Activated gamma-delta T cell treated with anti-CD3 and anti-CD28 coated beads, Interleukin-2, amount 50 U/mL, for 16 hours (primary cell): ENCODE measurements at places on chromosomes 12 and 14.

DNA sequence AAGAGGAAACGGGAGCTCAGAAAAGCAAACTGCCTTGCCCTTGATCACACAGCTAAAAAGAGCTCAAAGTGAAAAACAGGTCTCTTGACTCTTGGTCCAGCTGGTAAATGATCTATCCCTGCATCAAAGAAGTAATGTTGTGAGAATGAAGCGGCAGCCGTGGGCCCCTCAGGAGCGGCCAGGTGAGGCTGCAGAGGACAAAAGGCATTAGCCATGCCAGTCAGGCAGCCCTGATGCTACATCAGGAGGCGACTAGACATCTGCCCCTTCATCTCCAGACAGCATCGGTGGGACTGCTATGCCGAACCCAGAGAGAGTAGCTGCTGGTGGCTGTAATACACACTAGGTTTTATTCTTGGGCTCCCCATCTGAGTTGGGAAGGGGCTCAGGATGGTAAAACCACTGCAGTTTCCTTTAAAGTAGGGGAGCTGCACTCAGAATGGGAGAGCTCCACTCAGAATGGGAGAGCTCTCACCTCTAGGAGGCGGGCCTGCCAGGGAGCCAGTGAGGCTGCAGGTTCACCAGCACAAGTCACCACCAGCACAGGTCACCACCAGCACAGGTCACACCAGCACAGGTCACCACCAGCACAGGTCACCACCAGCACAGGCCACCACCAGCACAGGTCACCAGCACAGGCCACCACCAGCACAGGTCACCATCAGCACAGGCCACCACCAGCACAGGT, 120.1 kb downstream of the TSPAN9 start:
- DNase-seq: no peak

DNA sequence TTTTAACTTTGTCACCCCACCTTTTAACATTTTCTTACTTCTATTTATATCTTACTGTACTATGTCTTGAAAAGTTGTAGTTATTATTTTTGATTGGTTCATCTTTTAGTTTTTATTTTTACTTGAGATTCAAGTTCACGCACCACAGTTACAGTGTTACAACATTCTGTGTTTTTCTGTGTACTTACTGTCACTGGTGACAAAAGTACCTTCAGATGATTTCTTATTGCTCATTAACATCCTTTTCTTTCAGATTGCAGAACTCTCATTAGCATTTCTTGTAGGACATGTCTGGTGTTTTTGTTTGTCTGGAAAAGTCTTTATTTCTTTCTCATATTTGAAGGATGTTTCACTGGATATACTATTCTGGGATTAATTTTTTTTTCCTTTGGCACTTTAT, 289.9 kb downstream of the BCAT1 start:
- DNase-seq: no peak

DNA sequence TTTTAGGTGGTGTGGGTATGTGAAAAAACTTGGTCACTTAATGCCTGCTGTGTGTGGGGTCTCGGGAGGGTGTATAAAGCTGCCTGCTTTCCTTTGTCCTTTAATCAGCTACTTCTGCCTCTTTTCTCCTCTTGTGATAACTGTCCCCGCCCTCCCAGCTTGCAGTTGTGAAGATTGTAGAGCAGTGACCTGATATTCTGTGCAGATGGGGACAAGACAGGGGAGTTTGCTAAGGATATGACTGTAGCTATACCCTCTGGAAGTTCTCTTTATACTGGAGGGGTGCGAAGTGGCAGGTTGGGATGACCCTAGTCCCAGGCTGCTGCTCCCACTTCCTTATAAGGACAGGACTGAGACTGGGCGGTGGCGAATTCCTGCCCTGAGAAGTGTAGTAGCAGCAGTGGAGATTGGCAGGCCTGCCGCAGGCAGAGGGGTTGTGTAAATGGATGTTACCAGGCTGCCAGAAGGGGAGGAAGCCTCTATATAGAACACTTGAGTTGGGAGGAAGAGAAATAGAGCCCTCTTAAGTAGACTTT, 835 bp downstream of the MYL6 start:
- no peak for DNase-seq

- DNase-seq: no peak
Measured at GRCh38 chr12:107304588-107305532, 211.5 kb upstream of the CRY1 start.

- DNase-seq: no peak
Measured at GRCh38 chr12:49922349-49923034, 18.8 kb upstream of the FAIM2 start.

GRCh38 chr14:23544511-23545447, 6.8 kb downstream of the ZFHX2 start:
- DNase-seq: no peak

- no peak for DNase-seq
Measured at GRCh38 chr12:131928080-131928710, 881 bp upstream of the PUS1 start.

- no peak for DNase-seq
Measured at GRCh38 chr14:30034152-30034551, 106.5 kb upstream of the PRKD1 start.

DNA sequence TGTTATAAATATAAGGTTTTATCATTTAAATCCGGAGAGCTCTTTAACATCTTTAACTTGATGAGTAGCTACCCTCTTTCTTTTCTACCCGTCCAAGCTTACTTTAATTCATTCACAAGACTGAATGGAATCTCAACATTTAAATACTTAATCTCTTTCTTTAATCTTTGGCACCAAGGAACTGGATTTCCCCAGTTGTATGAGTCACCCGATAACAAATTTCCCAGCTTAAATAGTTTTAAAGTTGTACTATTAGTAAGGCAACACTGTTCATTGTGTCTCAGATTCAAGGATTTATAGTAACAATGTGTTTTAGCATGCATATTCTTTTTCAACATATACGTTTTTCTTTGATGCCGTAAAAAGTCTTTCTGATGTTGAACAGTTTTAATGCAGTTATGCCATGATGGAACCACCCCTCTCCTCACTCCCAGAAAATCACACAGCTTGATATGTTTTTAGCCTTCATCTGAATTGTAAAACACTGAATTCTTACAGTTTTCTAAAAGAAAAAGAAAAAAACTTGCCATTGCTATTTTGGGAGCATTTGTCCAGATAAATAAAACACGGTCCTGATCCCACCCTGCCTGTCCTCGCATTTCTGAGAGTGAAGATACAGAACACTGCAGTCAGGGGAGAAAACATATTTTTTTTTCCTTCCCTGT, 16.0 kb upstream of the LRP6 start:
- no peak for DNase-seq

GRCh38 chr14:76710056-76711010, 50.9 kb upstream of the VASH1 start:
- DNase-seq: no peak

DNA sequence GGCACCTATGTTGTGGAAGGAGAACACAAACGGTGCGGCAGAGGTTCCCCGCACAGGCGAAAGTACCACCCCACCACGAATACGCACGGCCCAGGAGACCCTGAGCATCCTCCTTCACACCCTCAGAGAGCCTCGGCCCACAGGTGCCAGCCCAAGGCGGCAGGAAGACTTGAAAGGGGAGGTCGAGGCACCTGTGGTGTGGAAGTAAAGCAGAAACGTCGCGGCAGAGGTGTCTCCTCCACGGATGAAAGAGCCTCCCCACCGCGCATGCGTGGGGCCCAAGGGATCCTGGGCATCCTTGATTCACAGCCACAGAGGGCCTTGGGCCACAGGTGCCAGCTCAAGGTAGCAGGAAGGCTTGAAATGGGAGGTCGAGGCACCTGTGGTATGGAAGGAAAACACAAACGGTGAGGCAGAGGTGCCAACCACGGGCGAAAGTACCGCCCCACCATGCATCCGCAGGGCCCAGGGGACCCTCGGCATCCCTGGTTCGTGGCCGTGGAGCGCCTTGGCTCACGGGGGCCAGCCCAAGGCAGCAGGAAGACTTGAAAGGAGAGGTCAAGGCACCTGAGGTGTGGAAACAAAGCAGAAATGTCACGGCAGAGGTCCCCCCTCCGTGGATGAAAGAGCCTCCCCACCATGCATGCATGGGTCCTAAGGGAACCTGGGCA, 380.1 kb downstream of the ALG10 start:
- no peak for DNase-seq

GRCh38 chr12:83084516-83085234, 398.0 kb downstream of the TMTC2 start:
- no peak for DNase-seq

DNA sequence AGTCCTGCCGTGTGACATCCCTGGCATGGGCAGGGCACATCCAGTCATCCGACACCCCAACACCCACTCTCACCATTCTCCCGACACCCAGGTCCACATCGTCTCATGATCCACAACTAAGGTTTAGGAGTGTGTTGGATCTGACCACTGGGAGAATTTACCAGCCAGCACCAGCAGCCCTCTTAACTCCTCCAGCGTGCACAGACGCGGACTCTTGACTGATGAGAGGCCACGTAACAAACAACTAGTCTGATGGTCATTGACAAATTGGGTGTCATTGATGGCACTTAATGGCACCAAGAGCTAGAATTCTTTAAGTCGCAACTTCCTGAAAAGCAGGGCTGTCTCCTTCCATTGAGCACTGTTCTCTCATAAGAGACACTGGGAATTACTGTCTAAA, 203.0 kb upstream of the SFSWAP start:
- no peak for DNase-seq

DNA sequence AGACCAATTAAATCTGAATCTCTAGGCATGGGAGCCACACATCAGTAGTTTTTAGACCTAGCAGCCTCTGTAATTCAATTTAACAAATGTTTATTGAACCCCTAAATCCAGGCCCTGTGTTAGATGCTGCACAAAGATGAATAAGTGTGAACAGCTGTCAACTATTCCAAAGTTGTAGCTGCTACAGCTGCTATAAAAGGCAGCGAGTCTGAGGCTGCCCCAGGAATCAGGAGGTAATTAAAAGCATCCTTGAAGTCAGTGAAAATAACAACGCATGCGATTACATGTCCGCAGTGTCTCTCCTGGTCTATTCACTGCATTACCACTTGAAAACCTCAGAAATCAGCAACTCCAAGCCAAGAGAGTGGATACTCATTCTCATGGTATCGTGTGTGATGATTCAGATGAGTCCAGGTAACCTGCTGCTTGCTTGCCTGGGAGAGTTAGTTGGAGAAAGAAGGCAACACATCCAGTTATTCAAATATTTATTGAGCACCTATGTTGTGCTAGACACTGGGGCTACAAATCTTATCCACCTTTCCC, 34.9 kb upstream of the DDHD1 start:
- DNase-seq: no peak

DNA sequence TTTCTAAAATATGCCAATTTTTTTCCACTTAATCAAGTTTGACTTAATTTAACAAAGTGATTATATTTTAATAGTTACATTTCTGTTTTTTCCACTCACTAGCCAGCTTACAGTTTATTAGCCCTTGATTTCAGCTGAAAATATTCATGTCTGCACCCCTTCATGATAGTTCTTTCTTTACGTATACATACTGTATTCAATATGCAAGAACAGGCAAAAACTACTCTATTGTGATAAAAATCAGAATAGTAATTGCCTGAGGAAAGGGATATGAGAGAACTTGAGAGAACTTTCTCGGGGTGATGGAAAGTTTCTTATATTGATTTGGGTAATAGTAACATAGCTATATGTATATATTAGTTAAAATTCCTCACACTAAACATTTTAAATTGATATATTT, 17.4 kb upstream of the PSMA6 start:
- no peak for DNase-seq

DNA sequence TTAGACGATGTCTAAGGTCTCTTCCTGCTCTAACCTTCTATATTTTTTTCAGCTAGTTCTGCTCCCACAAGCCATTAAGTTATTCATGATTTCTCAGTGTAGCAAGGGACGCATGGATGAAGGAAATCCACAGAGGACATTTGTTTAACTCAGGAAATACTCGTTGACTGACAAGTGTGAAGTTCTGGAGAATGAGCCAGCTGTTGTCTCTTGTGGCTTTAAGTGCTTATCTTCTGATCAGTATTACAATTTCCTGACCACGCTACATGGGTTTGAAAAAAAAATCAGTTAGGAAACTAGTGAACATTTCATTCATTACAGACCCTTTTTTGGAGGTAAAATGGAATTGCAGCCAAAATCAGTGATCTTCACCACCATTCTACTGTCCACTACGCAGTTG, 53.1 kb downstream of the GUCY2C start:
- no peak for DNase-seq

DNA sequence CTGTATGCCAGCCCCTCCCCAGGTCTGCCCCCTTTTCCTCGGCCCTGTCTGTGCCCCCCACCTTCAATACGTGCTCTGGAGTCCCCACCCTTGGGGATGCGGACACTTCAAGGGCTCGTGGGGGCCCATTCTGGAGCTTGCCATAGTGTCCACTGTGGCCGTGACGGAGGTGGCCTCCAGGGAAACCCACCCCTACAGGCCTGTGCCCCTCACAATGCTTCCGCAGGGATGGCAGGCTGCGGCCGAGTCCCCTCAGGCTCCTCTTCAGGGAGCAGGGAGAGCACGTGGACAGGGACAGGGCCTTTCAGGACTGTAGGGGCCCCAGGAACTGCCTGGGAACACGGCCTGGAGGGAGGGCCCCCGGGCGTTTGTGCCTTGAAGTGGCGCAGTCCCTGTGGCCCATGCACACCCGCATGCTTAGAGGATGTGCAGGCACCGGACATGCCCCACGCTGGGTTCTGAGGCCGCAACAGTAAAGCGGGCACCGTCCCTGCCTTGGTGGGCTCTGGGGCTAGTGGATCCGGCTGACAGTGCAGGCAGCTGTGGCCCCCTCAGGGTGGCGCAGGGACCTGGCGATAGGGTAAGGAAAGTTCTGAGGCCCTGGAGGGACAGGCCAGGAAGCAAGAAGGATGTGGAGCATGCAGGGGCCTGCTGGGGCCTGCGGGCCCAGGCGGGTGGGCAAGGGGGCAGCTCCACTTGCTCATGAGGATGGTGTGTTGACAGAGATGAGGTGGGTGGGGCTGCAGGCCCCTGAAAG, 209.0 kb upstream of the RTL1 start:
- no peak for DNase-seq

- DNase-seq: no peak
Measured at GRCh38 chr12:43957732-43958372, 122.0 kb downstream of the TMEM117 start.

DNA sequence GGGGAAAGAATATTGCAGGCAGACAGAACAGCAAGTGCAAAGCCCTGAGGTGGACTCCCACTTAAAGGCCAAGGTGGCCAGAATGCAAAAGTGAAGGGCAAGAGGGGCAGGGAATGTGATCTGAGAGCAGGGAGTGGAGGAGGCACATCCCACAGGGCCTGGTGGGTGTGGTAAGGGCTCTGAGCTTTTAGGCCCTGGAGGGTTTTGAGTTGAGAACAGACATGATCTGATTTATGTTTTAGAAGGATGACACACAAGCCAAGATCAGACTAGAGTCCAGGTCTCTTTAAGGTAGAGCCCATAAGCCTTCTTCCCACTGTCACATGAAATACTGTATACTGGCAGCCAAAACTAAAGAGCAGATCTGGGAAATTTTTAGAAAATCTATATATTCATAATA, 162.5 kb downstream of the SLC38A4 start:
- DNase-seq: no peak

- DNase-seq: no peak
Measured at GRCh38 chr14:58705066-58705465, 67.3 kb downstream of the DACT1 start.

GRCh38 chr12:64494998-64495729, 43.2 kb downstream of the TBK1 start:
- DNase-seq: no peak

GRCh38 chr12:52235001-52235764, 2.1 kb downstream of the KRT7 start:
- DNase-seq: no peak

GRCh38 chr12:120242971-120243699, 22.4 kb downstream of the PXN start:
- no peak for DNase-seq
